Peyer's patch (tissue), 4 donors: ENCODE measurements at places on chromosomes 3 and 15.

- DNase-seq, result no peak
Measured at GRCh38 chr3:118760585-118761290, 273.9 kb downstream of the IGSF11 start.

DNA sequence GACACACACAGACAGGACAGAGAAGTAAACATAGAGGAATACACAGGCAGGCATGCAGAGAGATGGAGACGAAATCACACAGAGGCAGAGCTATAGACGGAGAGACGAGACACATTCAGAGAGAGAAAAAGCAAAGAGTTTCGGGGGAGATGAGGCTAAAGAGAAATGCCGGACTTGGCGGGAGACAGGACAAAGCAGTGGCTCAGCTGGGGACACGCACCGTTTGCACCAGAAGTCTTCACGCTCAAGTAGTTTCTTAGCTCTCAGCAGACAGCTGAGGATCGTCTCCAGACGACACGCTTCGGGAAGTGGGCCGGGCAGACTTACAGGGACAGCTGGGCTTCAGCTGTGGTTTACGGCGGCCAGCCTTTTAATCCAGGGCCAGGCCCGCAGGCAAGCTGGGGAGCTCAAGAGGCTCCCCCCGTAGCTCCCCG is 56.2 kb upstream of the DLG1 start:
- DNase-seq, result no peak

DNA sequence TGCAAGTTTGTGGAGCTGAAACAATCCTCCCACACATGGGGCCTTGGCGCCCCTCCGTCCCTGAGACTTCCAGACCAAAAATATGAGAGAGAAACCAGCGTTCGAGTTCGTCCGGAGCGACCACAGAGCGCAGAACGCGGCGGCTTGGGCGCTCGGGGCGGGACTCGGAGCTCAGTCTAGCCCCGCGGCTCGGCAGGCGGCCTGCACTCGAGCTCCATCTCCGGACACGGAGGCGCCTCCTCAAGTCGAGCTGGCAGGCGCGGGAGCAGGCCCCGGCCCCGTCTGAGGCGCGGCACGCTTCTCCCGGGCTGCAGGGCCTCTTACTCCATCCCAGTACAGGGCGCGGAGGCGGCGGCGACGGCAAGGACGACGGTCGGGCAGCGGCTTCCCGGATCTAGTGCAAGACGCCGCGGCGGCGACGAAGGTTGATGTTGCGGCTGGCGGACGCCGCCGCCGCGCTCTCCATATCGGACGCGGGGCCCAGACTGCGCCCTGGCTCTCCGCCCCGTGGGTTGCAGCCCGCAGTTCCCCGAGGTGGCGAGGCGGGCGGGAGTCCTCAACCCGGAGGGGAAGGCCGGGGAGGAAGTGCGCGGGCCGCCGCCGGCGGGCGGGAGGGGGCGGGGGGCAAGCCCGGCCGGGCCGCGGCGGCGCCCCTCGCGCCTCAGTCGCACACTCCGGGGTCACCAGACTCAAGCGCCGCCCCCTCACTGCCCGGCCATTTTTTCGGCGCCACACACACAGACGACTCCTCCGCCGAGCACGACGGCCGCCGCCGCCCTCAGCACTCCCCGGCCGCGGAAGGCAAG is 674 bp downstream of the MSL2 start:
- peak; percentile 88 for DNase-seq

- DNase-seq, result no peak
Measured at GRCh38 chr3:78140866-78141265, 1101.0 kb downstream of the ROBO2 start.

GRCh38 chr15:51816611-51817010 is 12.8 kb upstream of the TMOD3 start:
- DNase-seq, result no peak

- no peak for DNase-seq
Measured at GRCh38 chr3:105316331-105316730, 50.4 kb upstream of the ALCAM start.

DNA sequence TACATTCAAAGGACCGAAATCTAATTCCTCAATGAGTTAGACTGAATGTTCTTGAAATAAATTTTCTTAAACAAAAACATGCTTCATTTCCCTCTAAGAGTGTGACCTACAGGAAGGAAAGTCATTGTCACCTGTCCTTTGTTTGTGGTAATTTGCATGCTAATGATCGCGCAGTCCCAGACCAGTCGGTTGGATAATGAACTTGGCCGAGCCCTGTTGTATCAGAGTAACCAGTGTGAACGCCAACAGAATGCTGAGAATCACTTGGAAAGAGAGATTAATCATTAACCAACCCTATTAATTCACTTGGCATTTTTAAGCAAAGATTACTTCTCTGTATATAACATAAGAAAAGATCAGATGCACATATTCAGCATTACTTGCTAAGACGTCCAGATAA is 8.1 kb upstream of the ARNT2 start:
- DNase-seq, result no peak

DNA sequence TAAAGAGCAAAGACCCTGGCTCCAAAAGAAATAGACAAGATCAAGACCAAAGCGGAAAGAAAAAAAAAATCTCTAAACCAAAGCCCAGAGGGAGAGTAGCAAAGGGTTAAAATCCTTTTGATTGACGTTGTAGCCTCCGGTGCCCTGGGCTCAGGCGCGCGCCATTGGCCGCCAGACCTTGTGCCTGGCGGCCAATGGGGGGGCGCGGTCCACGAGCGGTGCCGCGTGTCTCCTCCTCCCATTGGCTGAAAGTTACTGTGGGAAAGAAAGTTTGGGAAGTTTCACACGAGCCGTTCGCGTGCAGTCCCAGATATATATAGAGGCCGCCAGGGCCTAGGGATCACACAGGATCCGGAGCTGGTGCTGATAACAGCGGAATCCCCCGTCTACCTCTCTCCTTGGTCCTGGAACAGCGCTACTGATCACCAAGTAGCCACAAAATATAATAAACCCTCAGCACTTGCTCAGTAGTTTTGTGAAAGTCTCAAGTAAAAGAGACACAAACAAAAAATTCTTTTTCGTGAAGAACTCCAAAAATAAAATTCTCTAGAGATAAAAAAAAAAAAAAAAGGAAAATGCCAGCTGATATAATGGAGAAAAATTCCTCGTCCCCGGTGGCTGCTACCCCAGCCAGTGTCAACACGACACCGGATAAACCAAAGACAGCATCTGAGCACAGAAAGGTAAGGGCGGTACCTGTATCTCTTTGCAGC is at the start of gene HES1:
TSS of gene HES1 (plus strand) at position 343 of the 713 bp plus-strand sequence. CDS start at position 576, 233 bp downstream.
- DNase-seq, result peak; percentile 68

DNA sequence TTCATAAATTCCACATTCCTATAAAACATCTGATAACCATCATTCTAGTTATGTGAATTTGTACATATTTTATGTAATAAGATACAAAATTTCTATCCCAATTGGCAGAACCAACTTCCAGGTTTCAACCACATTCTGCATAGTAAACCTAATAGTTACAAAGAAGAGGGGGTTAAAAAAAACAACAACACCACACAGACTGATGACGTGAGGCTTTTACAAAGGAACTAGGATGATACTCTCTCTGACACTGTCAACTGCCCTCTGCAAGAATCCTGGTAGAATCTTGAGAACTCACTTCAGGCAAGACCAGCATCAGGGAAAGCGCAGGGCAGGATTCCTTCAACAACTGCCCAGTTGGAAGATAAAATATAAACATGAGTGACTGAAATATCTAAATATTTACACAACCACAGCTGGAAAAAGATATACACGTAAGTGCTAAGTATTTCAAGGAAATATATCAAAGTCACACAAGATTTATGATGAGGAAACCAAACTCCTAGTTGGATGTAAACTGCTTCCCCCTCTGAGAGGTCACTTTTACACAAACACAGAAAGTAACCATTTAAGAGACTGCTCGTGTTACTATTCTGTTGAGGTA is 816.4 kb downstream of the ROBO1 start:
- no peak for DNase-seq

DNA sequence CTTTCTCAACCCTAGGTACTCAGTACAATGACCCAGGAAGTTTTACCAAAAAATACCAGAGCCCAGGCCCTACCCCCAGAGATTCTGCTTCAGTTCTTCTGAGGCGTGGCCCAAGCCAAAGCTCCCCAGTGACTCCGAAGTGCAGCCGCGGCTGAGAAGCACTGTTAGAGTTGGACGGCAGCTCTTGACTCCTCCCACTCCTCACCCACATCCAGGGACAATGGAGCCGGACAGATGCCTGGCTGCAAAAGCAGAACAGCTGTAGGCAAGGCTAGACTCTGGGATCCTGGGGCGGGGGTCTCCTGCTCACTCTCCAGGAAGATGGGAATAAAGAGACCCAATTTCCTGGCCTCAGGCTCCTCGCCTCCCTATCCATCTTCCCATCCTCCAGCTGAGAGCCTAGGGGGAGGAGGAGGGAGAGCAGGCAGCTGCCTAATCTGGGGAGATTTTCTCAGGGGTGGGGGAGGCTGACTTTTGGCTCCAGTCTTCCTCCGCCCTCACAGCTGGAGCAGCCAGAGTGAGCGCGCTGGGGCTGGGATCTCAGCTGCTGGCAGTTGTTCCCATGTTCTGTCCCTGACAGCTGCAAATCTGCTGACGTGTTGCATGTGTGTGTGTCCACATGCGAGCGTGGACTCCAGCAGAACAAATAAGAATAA is 223.8 kb downstream of the OPA1 start:
- DNase-seq, result no peak

DNA sequence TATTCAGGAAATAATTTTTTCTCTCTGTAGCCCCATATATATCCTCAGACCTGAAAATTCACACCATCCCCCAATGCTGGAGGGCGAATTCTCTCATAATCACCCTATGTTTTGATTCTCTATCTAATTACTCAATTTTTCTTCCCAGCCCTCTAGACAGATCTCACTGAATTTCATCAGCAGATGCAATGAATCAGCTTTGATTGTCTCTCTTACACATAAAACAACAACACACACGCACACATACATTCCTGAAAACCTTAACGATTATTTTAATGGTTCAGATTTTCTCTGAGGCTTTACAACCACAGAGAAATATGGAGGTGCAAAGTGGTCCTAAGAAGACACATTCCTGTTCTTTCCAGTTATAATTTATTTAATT is 11.1 kb downstream of the RBMS3 start:
- no peak for DNase-seq

DNA sequence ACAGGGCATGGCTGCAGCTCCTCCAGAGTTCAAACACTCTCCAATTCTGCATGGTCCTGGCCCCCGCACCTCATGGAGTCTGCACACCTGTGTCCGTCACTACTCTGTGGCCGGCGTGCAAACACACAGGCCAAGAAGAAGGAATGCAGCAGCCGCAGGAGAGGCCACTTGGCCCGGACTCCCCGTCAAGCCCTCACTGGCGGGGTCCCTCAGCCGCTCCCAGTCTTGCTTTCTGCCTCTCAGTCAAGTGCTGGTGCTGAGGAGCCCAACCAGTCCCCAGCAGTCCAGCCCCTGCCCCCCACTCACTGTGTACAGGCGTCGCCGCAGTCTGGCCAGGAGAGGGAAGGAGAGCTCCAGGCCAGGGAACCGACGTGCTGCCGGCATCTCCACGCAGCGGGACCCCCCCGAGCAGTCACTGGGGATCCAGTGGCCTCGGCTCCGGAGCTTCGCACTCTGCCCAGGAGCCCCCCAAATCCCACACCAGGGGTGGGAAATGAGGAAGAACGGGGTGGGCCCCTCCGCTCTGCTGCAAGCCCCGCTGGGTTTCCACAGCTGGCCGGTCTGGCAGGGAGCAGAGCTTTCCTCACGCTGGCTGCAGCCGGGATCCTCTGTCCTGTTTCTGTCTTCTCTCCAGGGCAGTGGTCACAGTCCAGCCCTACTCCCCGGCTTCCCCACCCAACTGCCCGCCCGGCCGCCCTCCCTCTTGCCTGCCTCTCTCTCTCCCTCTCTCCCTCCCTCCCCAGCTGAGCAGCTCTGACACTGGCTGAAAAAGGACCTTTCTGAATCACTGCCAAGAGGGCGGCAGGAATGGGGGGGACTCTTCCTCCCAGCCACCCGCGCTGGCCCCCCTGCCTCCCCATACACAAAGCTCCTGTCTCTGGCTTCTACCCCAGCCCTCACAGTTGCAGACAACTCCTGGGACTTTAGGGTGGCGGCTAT is 16.0 kb downstream of the TNK2 start:
- DNase-seq, result no peak

DNA sequence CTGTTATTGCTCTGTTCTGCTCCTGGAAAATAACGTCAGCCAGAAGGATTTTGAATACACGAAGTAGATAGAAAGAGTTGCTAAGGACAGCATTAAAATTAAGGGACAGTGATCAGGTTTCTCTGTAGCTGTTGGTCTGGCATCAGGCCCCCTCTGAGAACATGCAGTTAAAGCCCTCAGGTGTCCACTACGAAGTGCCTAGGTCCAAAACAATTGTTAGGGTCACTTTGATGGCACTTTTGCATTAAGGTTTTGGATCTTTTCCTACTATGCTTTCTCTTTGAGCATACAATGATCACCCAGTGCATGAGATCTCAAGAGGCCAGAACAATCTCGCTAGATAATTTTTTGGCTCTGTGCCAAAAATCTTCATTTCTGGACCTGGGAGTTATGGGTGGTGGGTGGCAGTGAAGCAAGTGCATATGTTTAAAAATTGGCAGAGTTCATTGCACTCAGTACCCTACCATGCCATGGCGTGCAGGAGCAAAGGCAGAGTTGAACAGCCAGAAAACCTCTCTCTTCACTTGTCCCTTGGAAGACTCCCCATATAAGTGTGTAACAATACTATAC is 797.6 kb downstream of the ROBO2 start:
- DNase-seq, result no peak

- DNase-seq, result no peak
Measured at GRCh38 chr3:66486202-66486601, 14.6 kb downstream of the LRIG1 start.

GRCh38 chr3:50251220-50251619 is 15.2 kb downstream of the GNAI2 start:
- no peak for DNase-seq

DNA sequence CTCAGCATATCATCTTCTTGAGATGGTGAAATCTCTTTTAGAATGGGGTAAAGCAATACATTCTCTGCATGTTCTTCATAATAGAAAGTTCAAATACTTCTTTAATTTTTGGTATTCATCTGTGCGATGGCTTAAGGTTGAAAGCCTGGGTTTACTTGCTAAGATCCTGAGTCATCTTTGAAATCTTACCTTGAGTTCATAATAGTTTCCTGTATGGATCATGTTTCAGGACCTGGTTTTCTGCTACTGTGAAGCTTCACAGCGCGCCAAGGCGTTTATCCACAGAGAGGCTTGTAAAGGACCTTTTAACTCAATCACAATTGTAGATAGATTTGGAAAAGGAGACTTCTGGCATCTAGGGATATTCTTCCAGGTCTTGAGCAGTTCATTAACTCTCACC is 39.0 kb downstream of the MED12L start:
- DNase-seq, result no peak
